AG04449 (cell line): ENCODE measurements at places on chromosomes 12 and 14.

- DNase-seq, result no peak
Observed at GRCh38 chr12:57133916-57134315, 5.6 kb downstream of the LRP1 start.

GRCh38 chr12:24808651-24809050 is 140.2 kb downstream of the BCAT1 start:
- DNase-seq, result no peak

DNA sequence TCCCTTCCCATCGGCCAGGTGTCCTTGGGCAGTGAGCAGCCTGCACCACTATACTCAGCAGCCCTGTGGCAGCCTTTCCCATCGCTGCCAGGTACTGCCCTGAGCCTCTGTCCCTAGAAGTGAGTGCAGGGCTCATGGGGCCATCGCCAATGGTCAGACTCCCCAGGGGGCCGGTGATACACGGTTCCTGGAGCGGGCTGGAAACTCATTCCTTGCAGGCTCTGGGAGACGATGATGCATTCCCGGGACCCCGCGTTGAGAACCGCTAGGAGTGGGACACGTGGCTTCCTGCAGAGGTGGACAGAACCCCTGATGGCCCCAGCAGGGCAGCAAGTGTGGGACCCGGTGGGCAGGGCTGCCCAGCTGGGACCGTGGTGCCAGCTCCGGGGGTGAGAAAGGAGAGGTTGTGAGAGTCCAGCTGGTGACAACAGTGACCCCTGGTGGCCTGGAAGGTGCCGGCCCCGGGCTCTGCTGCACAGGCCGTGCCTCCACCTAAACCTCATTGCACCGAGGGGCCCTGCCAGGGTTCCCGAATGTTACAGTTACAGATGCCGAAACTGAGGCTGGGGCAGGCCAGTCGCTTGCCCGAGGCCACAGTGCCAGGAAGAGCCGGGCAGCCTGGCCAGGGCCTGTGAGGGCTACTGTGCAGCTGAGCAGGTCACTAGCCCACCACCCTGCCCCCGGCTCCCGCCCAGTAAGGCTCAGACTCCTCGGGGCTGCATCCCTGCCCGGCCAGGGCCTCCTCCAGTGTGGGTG is 33.8 kb downstream of the FBRSL1 start:
- DNase-seq, result no peak

DNA sequence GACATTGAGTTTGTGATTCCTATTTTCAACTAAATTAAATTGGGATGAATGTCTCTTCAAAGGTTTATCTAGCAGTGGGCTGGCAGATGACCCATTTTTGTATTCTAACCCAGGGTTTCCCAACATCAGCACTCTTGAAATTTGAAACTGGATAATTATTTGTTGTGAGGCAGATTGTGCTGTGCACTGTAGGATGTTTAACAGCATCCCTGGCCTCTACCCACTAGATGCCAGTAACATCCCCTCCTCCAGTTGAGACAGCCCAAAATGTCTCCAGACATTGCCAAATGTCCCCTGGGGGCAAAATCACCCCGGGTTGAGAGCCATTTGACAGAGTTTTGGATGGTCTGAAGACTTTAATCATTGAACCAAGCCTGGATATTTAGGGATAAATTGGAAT is 11.1 kb downstream of the DAAM1 start:
- DNase-seq, result no peak

- no peak for DNase-seq
Observed at GRCh38 chr12:1205512-1206060, 214.6 kb downstream of the ERC1 start.

GRCh38 chr12:41856228-41856627 is 288.4 kb downstream of the GXYLT1 start:
- DNase-seq, result no peak

- DNase-seq, result no peak
Observed at GRCh38 chr12:18443768-18444437, 182.6 kb downstream of the PIK3C2G start.

GRCh38 chr12:10453156-10453555 is at the start of gene KLRC1:
Gene KLRC1, minus strand, starts transcription at chr12:10453377. Its CDS starts 2,221 bp downstream, at chr12:10451156.
- no peak for DNase-seq

DNA sequence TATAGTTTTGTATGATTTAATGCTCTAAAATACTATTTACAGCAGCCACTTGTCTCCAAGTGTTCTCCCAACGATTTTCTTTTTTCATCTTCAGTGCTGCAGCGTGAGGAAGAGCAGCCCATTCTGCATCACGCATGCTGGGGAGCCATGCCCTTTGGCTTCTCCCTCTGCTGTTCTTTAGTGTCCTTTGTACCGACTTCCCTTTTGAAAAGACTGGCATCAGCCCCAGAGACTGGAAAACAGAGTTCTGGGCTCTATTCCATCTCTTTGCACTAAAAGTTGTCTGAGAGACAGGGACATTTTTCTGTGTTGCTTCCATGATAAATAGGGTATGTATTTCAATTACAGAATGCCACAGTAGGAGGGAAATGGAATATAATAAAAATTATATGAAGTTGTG is 105.1 kb downstream of the RERG start:
- no peak for DNase-seq

- DNase-seq, result no peak
Observed at GRCh38 chr14:92154283-92154942, 32.6 kb downstream of the CPSF2 start.

GRCh38 chr12:97471194-97471593 is 8.6 kb downstream of the RMST start:
- no peak for DNase-seq

- DNase-seq, result no peak
Observed at GRCh38 chr14:76551906-76552305, 176.0 kb downstream of the ESRRB start.

DNA sequence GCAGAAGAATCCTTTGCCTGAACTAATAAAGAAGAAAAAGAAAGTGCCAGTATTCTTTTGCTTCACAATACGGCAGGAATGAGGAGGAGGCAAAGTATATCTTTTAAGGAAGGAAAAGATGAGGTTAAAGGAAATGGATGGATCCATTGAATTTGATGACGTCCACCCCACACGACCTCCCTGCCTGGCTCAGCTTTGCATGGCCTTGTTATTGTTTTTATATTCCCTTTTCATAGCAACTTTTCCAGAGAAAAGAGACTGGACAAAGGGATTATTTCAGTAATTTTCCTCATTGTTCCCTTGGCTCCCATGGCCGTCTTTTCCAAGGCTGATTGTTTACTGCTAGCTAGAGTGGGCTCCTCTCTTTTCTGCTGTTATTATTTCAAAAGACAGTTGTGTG is 123.2 kb upstream of the SEL1L start:
- DNase-seq, result no peak

DNA sequence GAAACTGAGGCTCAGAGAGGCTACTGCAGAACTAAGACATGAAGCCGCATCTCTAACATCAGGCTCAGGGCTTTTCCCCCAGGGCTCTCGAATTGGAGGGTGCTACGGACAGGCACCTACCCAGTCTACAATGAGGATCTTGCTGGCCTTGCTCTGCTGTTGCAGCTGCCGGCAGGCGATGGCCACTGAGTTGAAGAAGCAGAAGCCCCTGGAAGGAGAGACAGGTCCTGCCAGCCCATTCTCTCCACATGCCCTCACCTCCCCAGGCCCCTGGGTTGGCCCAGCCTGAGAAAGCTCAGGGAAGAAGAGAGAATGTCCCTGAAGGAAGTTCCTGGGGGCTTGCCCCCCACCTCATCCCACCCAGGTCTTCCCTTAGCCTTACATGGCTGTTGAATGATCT is 16.1 kb downstream of the SLC48A1 start:
- DNase-seq, result no peak

GRCh38 chr12:70883855-70884254 is 36.7 kb downstream of the PTPRR start:
- DNase-seq, result no peak
